ENCODE measurements at places on chromosomes 5 and 9. TPM values are rescaled to one million over a fixed set of nuclear protein-coding genes. Genes with fewer than 3 reads are reported as not detected.

The EPB41L4B gene
- not detected for total RNA-seq

GRCh38 chr5:172380987-172381643 lies 73.2 kb downstream of the SH3PXD2B start:
- H3K27ac ChIP-seq: no peak overlapping the region
- no peak overlapping the region for H3K4me3 ChIP-seq
- H3K4me1 ChIP-seq: peaks cover 6% of the 10 kb centered on the region
- H3K27me3 ChIP-seq: no peaks in the 10 kb centered on the region
- H3K36me3 ChIP-seq: no peaks in the 10 kb centered on the region
- no peak for DNase-seq

DNA sequence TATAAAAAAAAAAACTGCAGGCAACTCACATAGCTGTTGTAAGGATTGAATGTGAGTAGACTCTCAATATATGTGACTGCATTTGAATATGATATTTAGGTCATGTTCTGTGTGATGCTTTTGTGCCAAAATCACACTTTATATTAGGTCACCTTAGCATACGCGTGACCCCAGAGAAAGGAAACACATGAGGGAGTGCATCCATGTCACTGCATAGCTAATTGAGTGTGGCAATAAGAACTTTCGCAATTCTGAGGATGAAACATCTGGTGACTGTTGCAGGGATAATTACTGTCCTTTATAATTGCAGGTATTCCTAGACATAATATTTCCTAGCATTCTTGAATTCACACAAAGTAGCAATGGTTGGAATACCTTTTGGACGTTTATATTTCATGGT lies 459.5 kb upstream of the KLF4 start:
- H3K36me3 ChIP-seq: no peaks in the 10 kb centered on the region
- H3K27ac ChIP-seq: no peak overlapping the region
- DNase-seq: no peak
- no peaks in the 10 kb centered on the region for H3K4me1 ChIP-seq
- no peak overlapping the region for H3K4me3 ChIP-seq

DNA sequence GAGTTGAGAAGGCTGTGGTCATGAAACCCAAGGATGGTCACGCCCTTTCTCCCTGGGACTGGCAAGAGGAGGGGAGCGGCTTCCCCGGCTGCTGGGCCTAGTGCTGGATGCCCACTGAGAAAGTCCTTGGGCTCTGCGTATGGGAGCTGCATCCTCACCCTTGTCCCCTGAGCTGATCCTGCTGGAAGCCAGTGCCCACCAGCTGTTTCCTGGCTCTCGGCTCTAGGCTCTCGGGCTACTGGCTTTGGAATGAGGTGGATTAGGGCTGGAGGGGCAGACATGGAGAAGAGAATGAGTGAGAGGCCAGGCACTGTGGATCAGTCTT lies 149.3 kb upstream of the PPP1R26 start:
- H3K27ac ChIP-seq: no peak overlapping the region
- DNase-seq: no peak
- H3K27me3 ChIP-seq: no peaks in the 10 kb centered on the region
- no peaks in the 10 kb centered on the region for H3K4me1 ChIP-seq

The GABRA1 gene
- not detected for total RNA-seq
